ENCODE measurements at places on chromosomes 13 and 19. TPM values are rescaled to one million over a fixed set of nuclear protein-coding genes. Genes with fewer than 3 reads are reported as not detected.

Gene LRRC4B
- total RNA-seq = 2.5 TPM

Gene ZNF665
- 16.8 TPM for total RNA-seq

DNA sequence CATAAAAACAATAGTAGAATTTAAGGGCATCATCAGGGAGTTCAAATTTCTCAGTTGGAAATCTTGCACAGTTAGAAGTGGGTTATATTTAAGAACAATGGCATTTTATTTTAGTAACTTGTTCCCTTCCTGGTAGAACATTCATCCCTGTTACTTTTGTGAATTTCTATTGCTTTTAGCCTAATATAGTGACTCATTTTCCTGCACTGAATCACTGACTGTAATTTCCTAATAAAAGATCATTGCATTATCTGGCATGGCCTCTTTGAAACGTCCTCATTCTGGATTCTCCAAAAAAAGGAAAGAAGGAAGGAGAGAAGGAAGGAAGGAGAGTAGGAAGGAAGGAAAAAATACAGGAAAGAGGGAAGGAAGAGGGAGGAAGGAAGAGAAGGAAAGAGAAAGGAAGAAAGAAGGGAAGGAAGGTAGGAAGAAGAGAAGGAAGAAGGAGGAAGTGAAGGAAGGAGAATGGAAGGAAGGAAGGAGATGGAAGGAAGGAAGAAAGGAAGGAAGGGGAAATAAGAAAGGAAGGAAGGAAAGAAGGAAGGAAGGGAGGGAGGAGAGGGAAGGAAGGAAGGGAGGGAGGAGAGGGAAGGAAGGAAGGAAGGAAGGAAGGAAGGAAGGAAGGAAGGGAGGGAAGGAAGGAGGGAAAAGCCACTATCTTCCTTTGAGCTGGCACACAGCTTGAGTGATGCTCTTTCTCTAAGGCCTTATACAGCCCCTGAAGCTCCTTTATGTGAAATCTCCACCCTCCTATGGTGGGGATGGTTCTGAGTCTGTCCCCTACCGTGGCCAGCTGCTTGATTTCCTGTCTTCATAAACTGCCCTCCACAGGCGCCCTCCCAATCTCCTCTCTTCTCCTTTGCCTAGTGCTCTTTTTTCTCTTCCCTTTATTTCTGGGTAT lies 29.8 kb upstream of the TM9SF2 start:
- DNase-seq = no peak

- no peak for DNase-seq
These were observed 393.7 kb downstream of the NDFIP2 start for GRCh38 chr13:79874396-79875360.

DNA sequence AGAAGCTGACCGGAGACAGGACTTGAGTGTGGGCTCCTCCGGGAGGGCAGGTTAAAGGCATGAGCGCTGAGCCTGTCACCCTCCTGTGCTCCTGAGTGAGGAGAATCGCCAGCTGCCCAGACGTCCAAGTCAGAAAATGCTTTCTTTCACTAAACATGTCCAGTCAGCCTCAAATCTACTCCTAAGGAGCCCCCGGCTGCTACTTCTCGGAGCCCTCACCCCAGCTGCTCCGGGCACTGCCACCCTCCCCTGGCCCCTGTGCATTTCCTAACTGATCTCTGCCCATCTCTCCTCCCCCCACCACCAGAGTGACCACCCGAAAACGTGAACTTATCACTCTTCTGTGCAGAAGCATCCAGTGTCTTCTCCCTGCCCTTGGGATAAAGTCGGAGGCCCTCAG lies 277.5 kb upstream of the SOX1 start:
- no peak for DNase-seq

- DNase-seq = no peak
These were observed 943 bp downstream of the ZNF302 start for GRCh38 chr19:34678421-34678820.

GRCh38 chr13:75861786-75862185 lies 225.7 kb downstream of the LMO7 start:
- DNase-seq = no peak

DNA sequence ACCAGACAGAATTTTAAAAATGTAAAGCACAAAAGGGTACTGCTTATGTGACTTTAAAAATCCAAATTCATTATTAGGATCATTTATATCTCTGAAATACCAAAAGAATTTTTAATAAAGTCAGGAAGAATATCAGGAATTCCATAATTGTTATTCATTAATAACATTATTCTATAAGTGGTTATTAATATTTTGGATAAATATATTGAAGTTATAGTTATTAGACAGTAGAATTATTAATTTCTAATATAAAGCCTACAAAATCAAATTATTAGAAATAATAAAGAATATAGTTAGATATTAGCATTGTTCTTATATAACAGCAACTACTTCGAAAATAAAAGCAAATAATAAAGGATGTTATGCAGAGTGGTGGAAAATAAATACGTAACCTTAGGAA lies 105.8 kb downstream of the GPC5 start:
- no peak for DNase-seq

DNA sequence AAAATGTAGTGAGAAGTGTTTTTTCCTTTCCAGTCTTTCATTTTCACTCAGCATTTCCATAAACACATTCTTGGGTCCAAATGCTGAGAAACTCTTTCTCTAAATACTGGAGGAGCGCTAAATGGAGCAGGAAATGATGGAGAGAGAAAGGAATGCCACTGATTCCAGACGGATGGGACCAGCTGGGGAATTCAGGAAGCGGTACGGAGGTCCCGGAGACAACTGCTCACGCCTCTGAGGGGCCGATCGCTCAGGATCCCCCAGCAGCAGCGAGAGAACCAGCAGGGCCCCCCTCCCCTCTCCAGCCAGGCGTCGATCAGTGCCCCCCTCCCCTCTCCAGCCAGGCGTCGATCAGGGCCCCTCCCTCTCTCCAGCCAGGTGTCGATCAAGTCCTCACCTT lies 13.2 kb downstream of the RASA3 start:
- no peak for DNase-seq

DNA sequence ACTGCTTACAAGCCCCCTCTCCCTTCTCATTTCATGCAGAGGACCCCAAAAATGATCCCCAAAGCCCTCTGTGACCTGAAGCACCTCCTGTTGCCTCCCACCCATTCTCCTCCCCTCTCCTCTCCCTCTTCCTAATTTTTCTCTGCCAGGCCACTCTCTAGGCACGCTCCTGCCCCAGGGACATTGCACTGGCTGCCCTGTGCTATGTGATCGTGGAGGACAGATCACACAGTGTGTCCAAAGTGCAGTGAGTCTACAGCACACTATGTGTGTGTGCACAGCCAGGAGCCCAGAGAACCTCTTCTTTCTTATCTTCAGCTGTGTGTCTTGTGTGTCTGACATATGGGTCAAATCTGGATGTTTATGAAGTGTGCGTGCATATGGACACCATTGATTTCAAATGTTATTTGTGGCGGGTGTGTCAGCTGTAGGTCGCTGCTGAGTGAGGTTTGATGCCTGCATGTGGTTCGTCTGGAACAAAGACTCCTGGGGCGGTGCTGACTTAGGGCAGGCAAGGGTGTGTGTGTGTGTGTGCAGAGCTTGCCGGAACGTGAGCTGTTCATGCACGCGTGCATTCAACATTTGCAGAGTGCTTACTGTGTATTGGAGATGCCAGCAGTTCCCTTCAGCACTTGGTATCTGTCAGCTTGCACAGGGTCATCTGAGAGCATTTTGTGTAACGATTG lies 2.1 kb upstream of the KLHL26 start:
- no peak for DNase-seq

- DNase-seq = peak; percentile 90
These were observed 4.8 kb downstream of the IER2 start for GRCh38 chr19:13154911-13155471.

GRCh38 chr19:16227837-16228636 lies 30.3 kb downstream of the AP1M1 start:
- DNase-seq = no peak

DNA sequence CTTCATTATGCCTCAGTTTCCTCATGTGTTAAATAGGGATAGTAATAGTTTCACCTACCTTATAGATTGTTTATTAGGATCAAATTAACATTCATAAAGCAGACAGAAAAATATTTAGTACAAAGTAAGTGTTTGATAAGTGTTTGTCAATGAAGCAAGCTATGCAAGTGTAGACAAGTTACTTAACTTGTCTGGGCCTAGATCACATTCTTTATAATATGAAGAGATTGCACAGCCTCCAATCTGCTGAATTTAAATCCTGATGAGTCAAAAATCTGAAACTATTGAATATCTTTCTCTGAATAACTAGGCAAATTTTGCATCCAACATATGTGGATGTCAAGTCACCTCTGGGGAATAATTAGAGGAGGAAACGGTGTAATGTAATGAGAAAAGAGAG lies 170.5 kb downstream of the MZT1 start:
- DNase-seq = no peak

All from sigmoid colon (tissue), 7 donors.